ENCODE measurements at places on chromosomes 6 and 20.

DNA sequence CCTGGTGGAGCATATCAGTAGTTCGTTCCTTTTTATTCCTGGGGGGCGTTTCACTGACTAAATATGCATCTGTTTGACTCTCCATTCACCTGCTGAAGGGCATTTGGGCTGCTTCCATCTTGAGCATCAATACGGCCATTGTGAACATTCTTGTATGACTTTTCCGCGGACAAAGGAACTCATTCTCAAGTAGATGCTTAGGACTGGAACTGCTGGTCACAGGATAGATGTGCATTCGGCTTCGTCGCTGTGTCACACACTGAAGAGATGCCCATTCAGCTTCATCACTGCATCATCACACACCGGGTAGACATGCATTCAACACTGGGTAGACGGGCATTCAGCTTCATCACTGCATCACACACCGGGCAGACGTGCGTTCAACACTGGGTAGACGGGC lies 95.3 kb downstream of the TAF4 start:
- DNase-seq = no peak

- no peak for DNase-seq
Measured at GRCh38 chr6:161316531-161316930, 42.7 kb upstream of the AGPAT4 start.

- DNase-seq = no peak
Measured at GRCh38 chr6:118993358-118993757, 58.4 kb upstream of the MCM9 start.

GRCh38 chr6:146914489-146915483 lies 289.4 kb upstream of the STXBP5 start:
- no peak for DNase-seq

DNA sequence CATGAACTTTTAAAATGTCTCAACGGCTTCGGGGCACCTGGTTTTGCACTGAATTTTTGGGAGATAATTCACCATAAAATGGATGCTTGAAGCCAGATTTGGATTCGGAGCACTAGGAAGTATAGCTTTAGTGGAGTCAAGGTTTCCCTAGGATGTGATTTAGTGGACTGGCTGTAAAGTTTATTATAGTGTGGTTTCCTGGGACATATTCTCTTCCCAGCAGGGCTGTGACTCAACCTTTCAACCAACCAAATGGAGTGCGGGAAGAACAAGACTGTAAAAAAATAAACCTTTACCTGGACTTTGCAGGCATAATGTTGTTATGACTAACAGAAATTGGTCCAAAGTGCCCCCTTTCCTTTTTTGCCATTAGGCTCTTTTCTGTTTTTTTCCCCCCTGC lies 327.4 kb upstream of the MAN1A1 start:
- no peak for DNase-seq

DNA sequence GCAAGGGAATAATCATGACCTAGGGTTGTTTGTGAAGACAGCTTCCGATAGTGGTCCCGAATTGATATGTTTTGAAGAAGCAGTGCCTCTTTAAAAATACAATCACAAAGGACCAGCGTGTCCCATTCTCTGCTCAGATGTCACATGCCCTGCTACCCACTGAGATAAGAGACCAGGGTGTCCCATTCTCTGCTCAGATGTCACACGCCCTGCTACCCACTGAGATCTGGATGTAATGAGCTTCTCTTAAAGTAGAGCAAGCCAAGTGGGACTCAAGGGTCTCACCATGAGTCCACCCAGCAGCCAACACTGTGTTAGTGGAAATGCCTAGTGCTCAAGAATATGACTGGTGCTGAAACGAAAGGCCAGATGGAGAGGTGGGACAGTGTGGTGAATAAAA lies 22.2 kb downstream of the RIN2 start:
- no peak for DNase-seq

DNA sequence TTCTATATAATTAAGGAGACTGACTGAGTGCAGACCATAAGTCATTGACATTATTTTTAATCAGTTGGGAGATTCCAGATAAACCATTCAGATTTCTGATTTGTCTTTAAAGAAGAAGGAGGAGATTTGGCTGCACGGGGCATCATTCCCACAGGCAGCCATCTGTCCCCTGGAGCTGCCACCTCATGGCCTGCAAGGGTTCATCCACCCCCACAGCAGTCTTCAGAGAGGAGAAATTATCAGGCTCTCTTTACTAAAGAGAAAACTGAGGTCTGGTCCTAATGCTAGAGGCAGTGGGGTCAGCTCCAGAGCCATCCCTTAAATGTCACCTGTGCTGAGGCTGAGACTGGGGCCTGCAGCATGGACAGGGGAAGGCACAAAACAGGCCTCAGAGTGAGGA lies 501.3 kb upstream of the SULF2 start:
- no peak for DNase-seq

DNA sequence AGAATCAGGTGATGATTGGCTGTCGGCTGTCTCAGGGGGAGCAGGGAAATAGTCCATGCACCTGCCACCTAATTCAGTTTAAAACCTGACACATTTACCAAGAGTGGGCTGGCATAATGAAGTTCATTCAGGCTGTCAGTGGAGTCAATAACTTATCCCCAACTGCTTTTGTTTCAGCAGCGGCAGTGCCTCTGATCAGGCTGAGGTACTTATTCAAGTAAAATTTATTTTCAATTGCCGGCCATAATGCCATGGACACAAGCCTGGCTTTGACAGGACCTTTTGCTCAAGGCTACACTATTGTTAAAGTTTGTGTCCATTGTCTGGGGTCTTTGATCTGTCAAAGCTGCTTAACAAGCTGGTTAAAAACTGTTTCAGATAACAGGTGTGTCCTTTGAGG lies 20.6 kb downstream of the OLIG3 start:
- no peak for DNase-seq

DNA sequence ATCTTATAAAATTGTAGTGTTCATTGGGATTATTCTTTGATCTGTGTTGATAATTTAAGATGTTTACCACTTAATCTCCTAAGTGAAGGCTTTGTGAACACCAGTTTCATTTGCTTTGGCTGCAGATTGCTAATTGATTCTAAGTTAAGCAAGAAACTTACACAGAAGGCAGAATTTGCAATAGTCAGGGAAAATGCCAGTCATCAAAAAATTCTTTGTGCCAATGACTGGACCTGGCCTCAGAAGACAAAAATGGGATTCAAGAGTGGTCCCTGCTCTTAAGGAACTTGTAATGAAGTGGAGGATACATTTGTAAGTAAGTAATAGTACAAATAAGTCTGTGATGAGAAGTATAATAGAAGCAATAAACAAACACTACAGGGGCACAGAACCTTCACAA lies 63.3 kb upstream of the EXOC2 start:
- no peak for DNase-seq

DNA sequence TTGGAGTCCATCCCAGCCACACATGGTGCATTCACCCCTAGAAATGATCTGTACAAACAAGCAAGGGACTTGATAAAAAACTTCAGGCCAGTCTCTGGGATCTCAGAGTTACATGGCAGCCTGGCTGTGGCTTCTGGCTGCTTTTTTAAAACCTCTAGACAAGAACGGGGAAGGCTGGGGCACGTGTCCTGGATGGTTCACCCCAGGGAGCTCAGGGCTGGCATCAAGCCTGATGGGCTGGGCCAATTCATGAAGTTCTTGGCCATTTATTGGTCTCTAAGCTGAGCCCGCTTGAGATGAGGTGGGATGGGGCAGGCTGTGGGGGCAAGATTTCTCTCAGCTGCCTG lies 10.4 kb upstream of the ZFAND3 start:
- DNase-seq = no peak

DNA sequence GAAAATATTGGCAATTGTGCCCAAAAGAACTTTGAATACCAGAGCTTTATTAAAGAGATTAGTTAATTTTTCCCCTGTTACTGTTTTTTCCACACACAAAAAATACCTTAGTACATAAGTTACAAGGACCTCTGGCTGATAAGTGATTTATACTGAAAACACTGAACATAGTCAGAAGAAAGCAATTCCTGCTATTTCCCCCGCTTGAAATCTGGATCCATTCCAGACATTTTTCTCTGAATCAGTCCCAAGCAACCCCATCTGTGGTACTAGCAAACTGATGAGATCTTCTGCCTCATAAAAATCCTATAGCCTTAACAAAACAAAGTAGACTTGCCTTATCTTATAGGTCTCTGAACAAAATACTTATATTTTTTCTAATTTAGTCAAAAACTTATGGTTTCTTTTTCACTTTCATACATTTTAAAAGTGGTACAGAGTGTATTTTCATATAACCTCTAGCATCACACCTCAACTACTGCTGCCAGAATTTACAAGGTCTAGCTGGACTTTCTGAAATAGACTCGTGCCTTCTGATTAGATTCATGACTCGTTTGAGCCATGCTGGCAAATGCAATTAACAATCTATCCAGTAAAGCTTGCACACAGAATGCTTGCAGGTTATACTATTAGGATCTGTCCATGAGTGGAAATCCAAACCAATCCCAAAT lies 111.9 kb downstream of the TBX18 start:
- no peak for DNase-seq

GRCh38 chr20:41063442-41063841 lies 34.8 kb downstream of the TOP1 start:
- DNase-seq = no peak

DNA sequence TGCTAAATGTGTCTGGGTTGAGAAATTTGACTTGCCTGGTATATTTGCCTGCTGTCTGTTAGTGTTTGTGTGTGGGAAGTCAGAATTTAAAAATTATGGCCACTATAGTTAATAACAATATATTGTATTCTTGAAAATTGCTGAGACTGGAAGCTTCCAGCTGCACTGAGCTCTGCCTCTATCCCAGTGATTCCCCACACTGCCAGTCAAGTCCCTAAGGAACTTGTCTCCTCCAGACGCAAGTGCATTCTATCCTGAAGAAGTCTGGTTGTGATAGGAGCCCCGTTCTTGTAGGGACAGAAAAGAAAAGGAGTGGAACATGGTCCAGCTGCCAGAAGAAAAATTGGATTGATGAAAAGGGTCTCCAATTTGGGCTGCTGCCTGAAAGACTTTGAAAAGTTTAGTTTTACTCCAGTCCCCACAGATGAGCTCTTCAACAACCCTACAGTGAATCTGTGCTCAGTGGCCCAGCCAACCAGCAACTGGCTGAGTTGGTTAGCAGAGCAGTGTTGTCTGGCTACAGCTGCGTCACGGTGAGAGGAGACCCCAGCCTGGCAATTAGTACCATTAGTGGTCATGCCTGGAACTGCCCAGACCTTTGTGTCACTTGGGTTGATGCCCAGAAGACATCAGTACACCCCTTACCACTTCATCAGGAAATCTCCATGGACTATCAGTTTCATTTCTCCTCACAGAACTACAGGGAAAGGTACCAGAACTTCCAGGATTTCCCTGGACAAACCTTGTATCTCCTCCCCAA lies 183.1 kb upstream of the MCHR2 start:
- no peak for DNase-seq

- no peak for DNase-seq
Measured at GRCh38 chr20:32621891-32622584, 36.9 kb upstream of the NOL4L start.

GRCh38 chr20:13791540-13792459 lies 7.0 kb downstream of the NDUFAF5 start:
- DNase-seq = no peak

- no peak for DNase-seq
Measured at GRCh38 chr20:62760856-62761758, 35.2 kb upstream of the MRGBP start.

GRCh38 chr20:25553819-25554296 lies 31.5 kb downstream of the NINL start:
- no peak for DNase-seq

- no peak for DNase-seq
Measured at GRCh38 chr20:59559024-59559817, 45.1 kb upstream of the PHACTR3 start.

GRCh38 chr6:70957284-70957617 lies 391 bp upstream of the B3GAT2 start:
- DNase-seq = no peak

DNA sequence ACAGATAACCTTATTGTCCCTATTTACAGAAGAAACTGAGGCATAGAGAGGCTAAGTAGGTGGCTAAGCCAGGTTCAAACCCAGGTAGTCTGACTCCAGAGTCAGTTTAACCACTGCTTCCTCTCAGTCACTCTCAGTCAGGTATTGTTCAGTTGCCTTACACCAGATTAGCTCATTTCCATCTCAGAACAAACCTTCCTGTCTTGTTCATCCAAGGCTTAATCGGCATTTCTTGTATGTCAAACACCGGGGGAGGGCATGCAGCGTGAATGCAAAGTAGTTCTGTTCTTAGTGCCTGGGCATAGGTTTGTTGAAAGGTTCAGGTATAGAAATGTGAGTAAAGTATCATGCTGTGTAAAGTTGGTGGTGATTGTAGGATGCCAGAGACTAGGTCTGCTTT lies 51.7 kb downstream of the CTNNBL1 start:
- DNase-seq = peak; percentile 53

- DNase-seq = no peak
Measured at GRCh38 chr6:143673669-143674068, 4.1 kb upstream of the PHACTR2 start.

GRCh38 chr20:58421497-58421850 lies 32.4 kb downstream of the VAPB start:
- no peak for DNase-seq

GRCh38 chr6:153096792-153097191 lies 34.3 kb downstream of the RGS17 start:
- DNase-seq = no peak

DNA sequence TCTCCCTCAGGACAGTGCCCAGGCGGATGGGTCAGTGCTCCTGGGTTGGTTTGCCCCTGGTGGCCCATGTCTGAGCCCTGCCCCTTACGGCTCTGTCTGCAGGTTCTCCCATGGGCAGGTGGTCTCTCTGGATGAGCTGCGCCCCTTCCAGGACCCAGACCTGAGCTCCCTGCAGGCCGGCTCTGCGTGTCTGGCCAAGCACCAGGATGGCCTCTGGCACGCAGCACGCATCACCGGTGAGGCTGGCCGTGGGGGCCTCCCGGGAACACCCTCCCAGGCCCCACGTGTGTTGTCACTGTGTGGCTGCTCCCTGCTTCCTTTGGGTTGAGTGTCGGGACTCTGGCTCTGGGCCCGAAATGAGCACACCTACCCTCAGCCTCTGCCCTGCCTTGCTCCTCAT lies 3.3 kb upstream of the LIME1 start:
- no peak for DNase-seq

GRCh38 chr20:43765916-43766315 lies 39.1 kb upstream of the GTSF1L start:
- DNase-seq = no peak

- DNase-seq = no peak
Measured at GRCh38 chr20:7379621-7380220, 560.5 kb downstream of the HAO1 start.

GRCh38 chr6:53796791-53797190 lies 2.0 kb downstream of the LRRC1 start:
- DNase-seq = no peak

DNA sequence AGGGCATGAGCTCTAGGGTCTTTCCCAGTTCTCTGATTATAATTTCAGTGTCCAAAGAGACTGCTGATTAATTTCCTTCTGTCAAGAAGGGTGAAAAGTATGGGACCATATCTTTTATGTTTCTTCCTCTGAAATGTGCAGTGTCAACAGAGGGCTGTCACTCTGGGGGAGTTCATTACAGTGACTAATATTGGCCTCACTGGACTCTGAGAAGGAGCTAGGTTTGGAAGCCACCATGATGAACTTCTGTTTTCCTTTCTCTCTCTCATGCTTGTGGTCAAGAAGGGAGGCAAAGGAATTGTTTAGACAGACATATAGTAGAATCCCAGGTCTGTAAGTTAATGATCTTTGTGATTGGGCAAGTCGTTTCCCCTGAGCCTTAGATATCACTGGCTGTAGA lies 41.8 kb upstream of the BMP6 start:
- no peak for DNase-seq

- DNase-seq = no peak
Measured at GRCh38 chr6:89302936-89303335, 12.2 kb downstream of the GABRR2 start.
